ENCODE measurements at places on chromosomes 5 and 9. TPM values are rescaled to one million over a fixed set of nuclear protein-coding genes. Genes with fewer than 3 reads are reported as not detected.

KIF4B gene
- total RNA-seq: 0.32 TPM

C5orf34 gene
- 11.7 TPM for total RNA-seq

ADAMTS13 gene
- 1.2 TPM for total RNA-seq

SCGB3A1 gene
- total RNA-seq: not detected

All from activated T-helper 17 cell treated with anti-CD3 and anti-CD28 coated beads, Interleukin-2, amount 50 U/mL, for 72 hours (primary cell).